ENCODE measurements at places on chromosomes 13 and 19. TPM values are rescaled to one million over a fixed set of nuclear protein-coding genes. Genes with fewer than 3 reads are reported as not detected.

Gene ZNF135
- total RNA-seq = 5.4 TPM

Gene PLIN4
- 5.1 TPM for total RNA-seq

Gene PDX1
- total RNA-seq = not detected

Gene COL4A2
- 110 TPM for total RNA-seq

Gene URAD
- total RNA-seq = 79.9 TPM

Gene GRK1
- total RNA-seq = not detected

Gene ZNF471
- total RNA-seq = 2.0 TPM

Gene FPR1
- total RNA-seq = 2.5 TPM

Data from Peyer's patch (tissue), 4 donors.